ENCODE measurements at places on chromosomes 4 and X. TPM values are rescaled to one million over a fixed set of nuclear protein-coding genes. Genes with fewer than 3 reads are reported as not detected.

Gene GUCY1A1
- total RNA-seq = 75.8 TPM

Gene CFAP47
- total RNA-seq = under 0.01 TPM

Gene AMER1
- total RNA-seq = 3.7 TPM

Gene USP26
- not detected for total RNA-seq

Gene ERVMER34-1
- 2.8 TPM for total RNA-seq

Gene MAGEB1
- not detected for total RNA-seq

Gene PCYT1B
- total RNA-seq = 0.33 TPM

Gene PAGE2B
- total RNA-seq = not detected

GRCh38 chr4:144410230-144410783, 235.6 kb upstream of the HHIP start:
- no peak overlapping the region for H3K4me3 ChIP-seq
- no peaks in the 10 kb centered on the region for H3K36me3 ChIP-seq
- H3K27me3 ChIP-seq = no peaks in the 10 kb centered on the region
- no peak for DNase-seq
- no peak overlapping the region for H3K27ac ChIP-seq
- no peaks in the 10 kb centered on the region for H3K4me1 ChIP-seq

DNA sequence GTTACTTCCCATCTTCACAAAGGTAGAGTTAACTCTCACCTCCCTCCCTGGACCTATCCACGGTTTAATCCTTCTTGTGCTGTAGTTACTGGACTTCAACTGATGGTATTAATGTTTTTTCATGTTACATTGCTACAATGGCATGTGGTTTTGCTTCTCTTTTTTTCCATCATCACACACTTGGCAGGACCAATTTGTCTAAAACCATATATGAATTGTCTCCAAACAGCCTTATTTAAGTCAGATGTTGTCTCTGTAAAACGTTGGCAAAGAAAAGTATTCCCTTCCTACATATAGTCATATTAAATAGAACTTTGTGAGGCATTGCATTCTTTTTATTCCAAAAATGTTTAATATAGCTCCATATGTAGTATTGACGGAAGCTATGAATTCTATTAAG, 15.5 kb downstream of the PRRG1 start:
- H3K36me3 ChIP-seq = no peaks in the 10 kb centered on the region
- no peaks in the 10 kb centered on the region for H3K4me1 ChIP-seq
- H3K27me3 ChIP-seq = no peaks in the 10 kb centered on the region
- DNase-seq = no peak

DNA sequence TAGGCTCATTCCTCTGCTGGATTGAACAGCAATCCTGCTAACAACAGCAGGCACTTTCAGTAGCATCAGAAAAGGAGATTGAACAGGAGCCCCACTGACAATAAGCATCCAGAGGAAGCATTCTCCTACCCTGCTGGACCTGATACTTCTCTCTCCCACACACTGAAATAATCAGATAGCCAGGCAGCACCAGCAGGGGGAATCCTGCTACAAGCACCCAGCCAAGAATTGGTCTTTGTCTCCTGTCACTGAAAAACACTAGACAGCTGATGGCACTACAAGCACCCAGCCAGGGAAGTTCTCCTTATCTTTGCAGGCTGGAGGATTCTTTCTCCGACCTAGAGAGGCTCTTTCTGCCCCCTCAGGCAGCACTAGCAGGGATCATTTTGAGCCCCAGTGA, 444.3 kb upstream of the GRIA3 start:
- no peaks in the 10 kb centered on the region for H3K36me3 ChIP-seq
- H3K27me3 ChIP-seq = no peaks in the 10 kb centered on the region
- H3K27ac ChIP-seq = no peak overlapping the region

DNA sequence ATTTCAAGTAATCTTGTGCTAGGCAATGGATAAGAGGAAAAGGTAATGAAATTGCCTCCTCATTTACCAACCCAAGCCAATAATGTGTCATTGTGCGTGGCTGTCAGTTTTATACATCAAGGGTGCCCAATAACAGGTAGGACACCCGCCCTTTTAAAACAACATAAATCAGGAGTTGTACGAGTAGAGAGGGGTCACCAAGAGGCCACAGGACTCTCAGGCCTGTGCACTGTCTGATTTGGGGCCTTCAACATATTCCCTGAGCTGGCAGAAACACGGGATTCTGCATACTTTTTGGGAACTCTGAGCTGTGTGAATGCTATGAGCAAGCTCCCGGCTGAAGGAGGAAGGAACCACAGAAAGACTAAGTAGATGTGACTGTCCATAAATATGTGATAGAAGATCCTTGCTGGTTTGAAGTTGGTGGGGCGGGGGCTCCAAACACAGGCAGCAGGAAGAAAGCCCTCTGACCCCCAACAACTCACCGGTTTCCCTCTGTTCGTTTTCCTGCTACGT, 82.7 kb upstream of the MAML3 start:
- H3K36me3 ChIP-seq = no peaks in the 10 kb centered on the region
- H3K27ac ChIP-seq = no peak overlapping the region
- no peak overlapping the region for H3K4me3 ChIP-seq
- H3K4me1 ChIP-seq = peaks cover 6% of the 10 kb centered on the region
- no peak for DNase-seq
- H3K27me3 ChIP-seq = no peaks in the 10 kb centered on the region

GRCh38 chr4:73344106-73344505, 60.0 kb upstream of the ALB start:
- no peaks in the 10 kb centered on the region for H3K4me1 ChIP-seq
- no peaks in the 10 kb centered on the region for H3K36me3 ChIP-seq
- H3K27ac ChIP-seq = no peak overlapping the region
- H3K4me3 ChIP-seq = no peak overlapping the region

DNA sequence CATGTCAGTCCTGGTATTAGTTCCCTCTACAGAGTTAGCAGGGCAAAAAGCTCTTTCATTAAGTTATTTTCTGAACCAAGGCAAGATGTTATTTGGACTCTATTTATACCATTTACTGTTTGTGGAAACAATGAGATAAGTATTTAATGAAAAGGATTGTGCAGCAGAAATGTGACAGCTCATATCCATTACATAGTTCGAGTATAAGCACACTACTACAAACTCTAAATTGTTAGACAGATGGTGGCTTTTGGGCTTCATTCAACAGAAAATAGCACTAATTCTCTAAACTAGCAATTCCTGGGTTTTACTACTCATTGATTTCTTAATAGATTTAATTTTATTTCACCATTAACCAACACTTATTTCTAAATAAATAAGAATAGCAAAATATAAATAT, 95.2 kb upstream of the ANK2 start:
- no peak overlapping the region for H3K27ac ChIP-seq
- no peaks in the 10 kb centered on the region for H3K36me3 ChIP-seq
- no peak for DNase-seq
- H3K4me1 ChIP-seq = no peaks in the 10 kb centered on the region
- H3K27me3 ChIP-seq = no peaks in the 10 kb centered on the region
- H3K4me3 ChIP-seq = no peak overlapping the region

- H3K27ac ChIP-seq = no peak overlapping the region
- peak overlapping the region; percentile 34 for H3K4me3 ChIP-seq
- no peaks in the 10 kb centered on the region for H3K27me3 ChIP-seq
- H3K4me1 ChIP-seq = no peaks in the 10 kb centered on the region
- no peak for DNase-seq
Measured at GRCh38 chr4:89298788-89299152, 8.8 kb downstream of the GPRIN3 start.

DNA sequence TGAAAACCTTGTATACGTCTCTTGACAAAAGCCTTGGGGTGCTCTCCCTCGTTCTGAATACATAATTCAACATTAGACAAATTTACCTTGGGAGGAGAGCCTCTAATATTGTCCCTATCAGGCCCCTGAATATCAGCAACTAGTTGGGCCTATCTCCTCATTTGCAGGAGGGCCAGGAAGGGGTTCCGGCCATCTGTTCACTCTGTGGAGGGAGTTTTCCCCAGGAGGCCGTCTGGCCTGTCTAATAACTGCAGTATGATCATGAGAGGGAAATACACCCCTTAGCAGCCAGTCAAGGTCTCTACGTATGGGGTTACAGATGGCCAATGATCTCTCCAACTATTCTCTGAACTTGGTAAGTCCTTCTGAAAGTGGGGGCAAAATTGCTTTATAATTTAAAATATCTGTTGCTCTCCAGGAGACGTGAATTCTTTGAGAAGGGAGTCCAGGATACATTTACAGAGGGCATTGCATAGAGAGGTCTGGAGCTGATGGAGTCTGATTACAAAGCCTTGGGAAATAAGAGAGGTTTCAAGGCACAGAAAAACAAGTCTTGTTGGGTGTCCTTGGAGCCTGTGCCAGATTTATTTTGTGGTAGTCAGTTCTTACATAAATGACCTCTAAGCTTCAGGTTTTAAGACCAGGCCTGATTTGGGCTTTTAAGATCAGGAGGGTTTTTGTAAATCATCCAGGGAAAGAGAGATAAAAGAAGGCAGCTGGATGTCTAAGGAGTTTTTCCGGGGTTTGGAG, 48.2 kb upstream of the UXT start:
- no peak for DNase-seq
- no peaks in the 10 kb centered on the region for H3K36me3 ChIP-seq
- H3K27ac ChIP-seq = peak overlapping the region; percentile 48
- no peak overlapping the region for H3K4me3 ChIP-seq

DNA sequence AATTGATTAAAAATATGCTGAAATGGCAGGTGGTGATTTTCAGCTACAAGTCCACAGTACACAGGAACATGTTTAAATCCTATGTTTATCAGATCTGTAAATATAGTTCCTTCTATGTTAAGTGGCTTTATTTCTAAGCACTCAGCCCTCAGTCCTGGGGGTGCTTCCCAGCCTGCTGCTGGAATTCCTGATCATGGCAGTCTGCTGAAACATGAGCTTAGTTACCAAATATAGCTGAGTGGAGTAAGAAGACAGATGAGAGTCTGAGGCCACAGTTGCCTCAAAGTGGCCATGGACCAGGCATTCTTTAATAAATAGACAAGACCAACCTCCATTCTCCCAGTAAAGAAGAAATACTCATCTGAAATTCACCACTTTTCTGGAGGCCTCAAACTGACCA, 17.1 kb upstream of the DDX60 start:
- no peaks in the 10 kb centered on the region for H3K36me3 ChIP-seq
- H3K27ac ChIP-seq = no peak overlapping the region
- no peaks in the 10 kb centered on the region for H3K27me3 ChIP-seq
- no peak overlapping the region for H3K4me3 ChIP-seq
- no peak for DNase-seq
- no peaks in the 10 kb centered on the region for H3K4me1 ChIP-seq

- H3K4me3 ChIP-seq = no peak overlapping the region
- H3K4me1 ChIP-seq = no peaks in the 10 kb centered on the region
- no peak for DNase-seq
- no peak overlapping the region for H3K27ac ChIP-seq
Measured at GRCh38 chr4:4433941-4434340, 47.0 kb downstream of the NSG1 start.

- no peaks in the 10 kb centered on the region for H3K36me3 ChIP-seq
- no peak for DNase-seq
- no peaks in the 10 kb centered on the region for H3K27me3 ChIP-seq
- no peaks in the 10 kb centered on the region for H3K4me1 ChIP-seq
- H3K4me3 ChIP-seq = no peak overlapping the region
- H3K27ac ChIP-seq = no peak overlapping the region
Measured at GRCh38 chr4:44319129-44319528, 129.5 kb downstream of the KCTD8 start.

DNA sequence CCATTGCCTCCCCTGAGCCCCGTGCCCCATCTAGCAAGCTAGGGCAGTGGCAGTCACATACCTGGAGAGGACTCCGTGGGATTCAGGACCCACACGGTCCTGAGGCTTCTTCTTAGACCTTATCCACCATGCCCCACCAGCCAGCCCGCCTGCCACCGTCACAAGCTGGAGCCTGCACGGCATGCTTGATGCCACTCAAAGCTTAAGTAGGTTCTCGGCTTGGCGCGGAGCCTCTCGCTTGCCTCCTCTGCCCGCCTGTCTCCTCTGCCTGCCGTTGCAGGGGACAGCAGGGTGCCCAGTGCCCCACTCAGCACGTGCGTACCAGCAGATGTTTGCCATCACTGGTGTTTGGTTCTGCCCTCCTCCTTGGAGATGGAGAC, 14.1 kb downstream of the PSAPL1 start:
- DNase-seq = no peak
- no peak overlapping the region for H3K27ac ChIP-seq
- no peak overlapping the region for H3K4me3 ChIP-seq
- H3K36me3 ChIP-seq = no peaks in the 10 kb centered on the region

GRCh38 chrX:119643696-119644095, 37.5 kb upstream of the NKRF start:
- H3K27me3 ChIP-seq = no peaks in the 10 kb centered on the region
- H3K4me1 ChIP-seq = no peaks in the 10 kb centered on the region
- H3K4me3 ChIP-seq = no peak overlapping the region

DNA sequence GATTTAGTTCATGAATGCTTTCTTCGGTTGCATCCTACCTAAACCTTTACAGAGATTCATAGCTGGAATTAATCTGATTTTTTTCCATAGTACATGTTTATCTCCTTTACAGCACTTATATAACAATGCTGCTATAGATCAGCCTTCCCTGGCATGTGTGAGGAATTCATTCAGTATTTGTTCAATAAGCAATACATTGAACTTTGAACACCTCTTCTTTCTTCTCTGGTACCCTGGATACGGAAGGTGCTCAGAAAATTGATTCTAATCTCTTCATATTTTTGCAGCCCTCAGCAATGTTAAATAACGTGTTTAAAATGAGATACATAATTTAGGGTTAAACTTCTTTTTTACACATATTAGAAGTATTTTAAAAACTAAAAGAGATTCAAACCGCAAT, 467.4 kb downstream of the TRIML1 start:
- H3K4me1 ChIP-seq = no peaks in the 10 kb centered on the region
- no peaks in the 10 kb centered on the region for H3K36me3 ChIP-seq
- H3K27me3 ChIP-seq = no peaks in the 10 kb centered on the region
- no peak for DNase-seq

GRCh38 chrX:130172127-130172845, 524 bp downstream of the RAB33A start:
- peak overlapping the region; percentile 44 for H3K4me3 ChIP-seq
- H3K27me3 ChIP-seq = no peaks in the 10 kb centered on the region
- no peaks in the 10 kb centered on the region for H3K4me1 ChIP-seq
- H3K27ac ChIP-seq = no peak overlapping the region
- no peaks in the 10 kb centered on the region for H3K36me3 ChIP-seq

- no peaks in the 10 kb centered on the region for H3K4me1 ChIP-seq
- no peaks in the 10 kb centered on the region for H3K27me3 ChIP-seq
- no peak overlapping the region for H3K27ac ChIP-seq
- H3K36me3 ChIP-seq = no peaks in the 10 kb centered on the region
- H3K4me3 ChIP-seq = no peak overlapping the region
Measured at GRCh38 chrX:3504916-3505315, 158.5 kb upstream of the MXRA5 start.
